ENCODE measurements at places on chromosomes 7 and 10.

- no peak for DNase-seq
Observed at GRCh38 chr10:14975672-14976273, 16.6 kb downstream of the MEIG1 start.

DNA sequence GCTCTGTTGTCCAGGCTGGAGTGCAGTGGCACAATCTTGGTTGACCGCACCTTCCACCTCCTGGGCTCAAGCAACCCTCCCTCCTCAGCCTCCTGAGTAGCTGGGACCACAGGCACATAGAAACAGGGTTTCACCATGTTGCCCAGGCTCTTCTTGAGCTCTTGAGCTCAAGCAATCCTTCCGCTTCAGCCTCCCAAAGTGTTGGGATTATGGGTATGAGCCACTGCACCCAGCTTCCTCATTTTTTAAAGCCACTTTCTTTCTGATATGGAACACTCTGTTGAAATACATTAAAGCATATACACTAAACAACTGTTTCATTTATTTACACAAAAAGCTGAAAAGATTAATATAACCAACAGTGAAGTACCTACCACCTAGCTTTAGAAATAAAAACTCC, 117.2 kb downstream of the CLEC2L start:
- no peak for DNase-seq

DNA sequence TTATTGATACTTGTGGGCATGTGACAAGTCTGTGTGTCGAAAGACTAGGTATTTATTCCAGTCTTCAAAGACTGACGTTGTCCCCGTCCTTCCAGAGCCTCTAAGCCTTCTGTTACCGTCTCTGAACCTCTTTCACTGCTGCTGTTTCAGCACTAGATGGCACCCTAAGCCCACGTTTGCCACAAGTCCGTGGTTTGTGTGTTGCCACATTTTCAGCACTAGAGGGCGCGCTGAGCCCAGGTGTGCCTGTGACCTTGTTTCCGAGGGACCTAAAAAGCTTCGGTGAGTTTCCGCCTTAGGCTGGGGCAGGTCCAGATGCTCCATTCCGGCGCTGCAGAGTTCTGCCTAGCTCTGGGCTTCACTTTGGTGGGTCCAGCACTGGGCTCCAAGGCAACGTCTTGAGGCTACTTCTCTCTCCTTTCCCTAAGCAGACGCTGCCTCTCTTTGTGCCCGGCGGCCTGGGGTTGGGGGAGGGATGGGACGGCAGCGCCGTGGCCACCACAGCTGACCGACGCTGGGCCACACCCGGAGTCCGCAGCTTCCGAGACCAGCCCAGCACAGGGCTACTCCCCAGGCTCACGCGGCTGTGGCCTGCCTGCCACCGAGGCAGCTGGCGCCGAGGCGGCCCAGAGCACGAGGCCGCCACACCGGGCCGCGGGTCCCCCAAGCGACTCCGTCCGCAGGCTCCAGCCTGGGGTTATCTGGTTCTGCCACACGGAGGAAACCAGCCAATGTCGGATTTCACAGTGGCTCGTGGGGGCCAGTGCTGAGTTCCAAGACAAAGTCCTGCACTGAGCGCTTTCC, 520.2 kb downstream of the REEP3 start:
- DNase-seq = peak; percentile 60

DNA sequence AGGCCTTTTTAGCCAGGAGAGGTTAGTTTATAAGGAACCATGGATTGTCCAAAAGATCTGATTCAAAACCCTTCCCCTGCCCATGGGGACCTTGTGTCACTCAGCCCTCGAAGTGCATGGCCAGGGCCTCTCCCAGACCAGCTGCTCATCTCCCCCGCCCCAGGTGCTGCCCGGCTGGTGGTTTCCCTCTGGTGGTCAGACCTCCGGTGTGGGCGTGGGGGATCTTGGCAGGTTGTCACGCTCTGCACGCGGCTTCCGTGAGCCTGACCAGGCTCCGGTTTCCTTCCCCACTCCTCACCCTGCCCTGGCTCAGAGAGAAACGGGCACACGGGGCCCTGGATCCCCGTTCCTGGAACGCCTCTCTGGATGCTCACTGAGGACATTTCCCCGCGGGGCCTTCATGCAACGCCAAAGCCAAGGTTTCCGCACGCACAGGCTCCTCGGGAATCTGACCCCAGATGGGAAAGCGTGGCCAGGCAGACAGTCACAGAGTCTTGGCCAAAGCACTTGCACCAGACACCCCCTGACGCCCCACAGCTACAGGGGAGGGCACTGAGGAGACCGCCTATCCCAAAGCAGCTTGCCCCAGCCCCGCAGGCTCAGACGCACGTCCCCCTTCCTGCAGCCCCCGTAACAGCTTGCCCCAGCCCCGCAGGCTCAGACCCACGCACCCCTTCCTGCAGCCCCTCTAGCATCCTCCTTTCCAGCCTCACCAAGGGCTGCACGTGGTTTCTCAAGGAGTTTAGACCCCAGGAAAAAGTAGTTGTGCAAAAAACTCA, 7.8 kb upstream of the DIP2C start:
- no peak for DNase-seq

DNA sequence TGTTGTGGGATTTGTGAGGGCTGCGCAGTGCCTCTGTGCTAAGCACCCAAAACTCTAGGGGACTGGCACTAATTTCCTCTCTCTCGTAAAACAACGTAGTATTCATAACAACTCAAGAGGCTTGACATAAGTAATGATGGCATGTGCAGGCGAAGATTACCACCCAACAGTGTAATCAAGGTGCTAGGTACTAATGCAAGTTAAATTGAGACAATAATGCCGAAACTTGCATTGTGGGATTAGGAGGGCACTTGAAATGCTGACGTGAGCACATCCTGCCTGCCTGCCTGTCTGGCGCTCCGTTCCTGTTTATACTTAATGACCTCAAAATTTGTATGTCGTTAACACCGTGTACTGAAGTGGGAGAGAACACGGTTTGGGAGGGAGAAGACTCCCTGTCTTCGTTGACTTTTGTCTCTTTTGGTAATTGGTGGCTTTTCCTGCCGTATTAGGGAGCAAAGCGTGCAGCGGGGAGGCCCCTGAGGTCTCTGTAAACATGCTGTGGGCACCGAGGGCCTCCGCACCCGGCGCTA, 139.0 kb downstream of the MGMT start:
- peak; percentile 1 for DNase-seq

DNA sequence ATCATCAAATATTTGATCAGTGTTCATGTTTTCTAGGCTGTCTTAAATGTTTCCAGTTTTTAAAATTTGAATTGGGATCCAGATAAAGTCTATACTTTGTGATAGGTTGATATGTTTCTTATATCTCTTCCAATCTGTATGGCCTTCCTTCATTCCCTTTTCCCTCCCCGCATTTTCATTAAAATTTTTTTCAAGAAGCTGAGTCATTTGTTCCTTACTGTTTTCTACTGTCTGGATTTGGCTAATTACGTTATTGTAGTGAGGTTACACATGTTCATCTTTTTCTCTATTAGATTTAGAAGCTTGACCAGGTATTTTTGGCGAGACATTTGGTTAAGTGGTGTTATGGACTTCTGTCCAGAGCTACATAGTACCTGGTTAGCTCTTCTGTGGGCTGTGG, 11.2 kb downstream of the GARS1 start:
- no peak for DNase-seq

DNA sequence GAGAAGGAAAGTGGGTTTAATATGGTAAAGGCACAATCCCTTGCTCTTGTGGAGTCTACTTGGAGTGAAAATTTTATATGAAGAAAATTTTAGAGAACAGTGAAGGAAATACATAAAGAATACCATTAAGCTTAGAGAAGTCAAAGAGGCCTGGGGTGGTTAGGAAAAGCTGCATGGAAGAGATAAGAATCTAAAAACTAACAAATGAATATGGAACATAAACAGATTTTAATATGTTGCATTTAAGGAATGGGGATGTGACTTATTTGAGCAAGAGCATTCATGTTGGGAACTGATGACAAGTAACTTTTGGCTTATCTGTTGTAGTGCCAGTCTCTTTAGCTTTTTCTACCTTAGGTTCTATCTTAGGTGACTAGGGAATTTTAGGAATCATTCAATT, 31.0 kb downstream of the AHR start:
- DNase-seq = no peak

GRCh38 chr7:102125127-102125596, 161.5 kb upstream of the SH2B2 start:
- no peak for DNase-seq

DNA sequence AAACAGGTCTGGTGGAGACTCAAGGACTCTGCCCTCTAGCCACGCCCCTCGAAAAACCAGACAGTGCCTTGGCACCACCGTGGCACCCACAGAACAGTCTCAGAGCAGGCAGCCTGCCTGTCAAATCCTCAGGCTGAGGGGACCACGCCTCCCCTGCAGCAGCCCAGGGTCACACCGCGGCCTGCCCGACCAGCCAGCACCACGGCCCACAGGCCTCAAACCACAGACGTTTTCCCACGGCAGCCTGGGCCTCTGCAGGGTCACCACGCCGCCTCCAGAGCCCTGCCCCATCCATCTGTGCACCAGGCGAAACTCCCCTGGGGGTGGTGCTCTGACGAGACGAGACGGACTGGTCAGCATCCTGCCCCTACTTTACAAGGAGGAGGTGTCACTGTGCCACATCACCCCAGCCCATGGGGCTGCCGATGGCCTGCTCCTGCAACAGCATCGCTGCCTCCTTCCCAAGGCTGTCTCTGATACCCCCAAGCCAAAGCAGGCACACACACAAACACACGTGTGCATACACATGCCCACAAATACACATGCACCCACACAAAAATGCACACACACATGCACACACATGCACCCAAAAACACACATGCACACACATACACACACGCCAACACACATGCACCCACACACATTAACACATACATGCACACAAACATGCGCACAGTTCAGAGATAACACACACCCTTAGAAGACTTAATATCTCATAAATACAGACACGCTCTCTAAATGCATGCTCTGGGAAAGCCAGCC, 24.6 kb downstream of the PAPOLB start:
- DNase-seq = no peak

DNA sequence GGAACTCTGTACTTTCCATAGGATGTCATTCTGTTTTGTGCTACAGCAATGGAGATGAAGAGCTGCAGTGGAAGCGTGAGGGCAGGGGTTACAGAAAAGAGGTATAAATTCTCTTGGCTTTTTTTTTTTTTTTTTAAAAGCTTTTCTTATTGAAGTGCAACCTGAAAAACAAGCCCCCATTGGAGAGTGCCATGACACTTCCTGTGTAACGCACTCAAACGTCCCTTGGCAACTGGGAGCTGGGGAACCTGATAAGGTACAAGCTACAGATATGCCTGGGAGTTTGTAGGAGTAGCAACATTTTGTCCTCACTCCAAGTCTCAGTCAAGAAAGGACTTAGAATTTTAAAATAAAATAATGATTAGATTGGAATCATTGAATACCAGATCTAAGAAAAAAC, 512.1 kb downstream of the RPS24 start:
- no peak for DNase-seq

GRCh38 chr7:51113962-51114361, 202.6 kb downstream of the COBL start:
- DNase-seq = no peak

DNA sequence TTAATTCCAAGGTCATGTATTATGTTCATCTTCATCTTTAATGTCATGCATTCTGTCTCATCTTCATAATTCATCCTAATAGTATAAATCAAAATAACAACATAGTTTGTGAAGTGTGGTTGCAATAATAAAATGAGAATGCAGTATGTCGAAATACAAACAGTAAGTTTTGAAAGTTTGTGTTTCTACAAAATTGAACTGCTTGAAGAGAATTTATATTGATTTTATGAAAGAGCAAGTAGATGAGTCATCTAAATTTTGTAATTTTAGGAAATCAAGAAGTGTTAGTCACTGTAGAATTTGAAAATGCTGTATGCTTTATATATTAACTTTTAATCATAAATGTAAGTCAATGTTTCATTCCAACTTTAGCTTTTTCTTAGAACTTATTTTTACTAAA, 190.5 kb upstream of the PPP1R3A start:
- DNase-seq = no peak

- no peak for DNase-seq
Observed at GRCh38 chr10:33820531-33820930, 486.1 kb upstream of the NRP1 start.
